ENCODE measurements at places on chromosomes 12 and 14. TPM values are rescaled to one million over a fixed set of nuclear protein-coding genes. Genes with fewer than 3 reads are reported as not detected.

The TRPV4 gene
- not detected for total RNA-seq

The PKP2 gene
- not detected for total RNA-seq

The KRT78 gene
- not detected for total RNA-seq

The PMCH gene
- 0.53 TPM for total RNA-seq

The ANKRD33 gene
- not detected for total RNA-seq

The TMEM52B gene
- not detected for total RNA-seq

The DACT1 gene
- total RNA-seq = not detected

The USP30 gene
- total RNA-seq = 8.7 TPM

The C14orf132 gene
- total RNA-seq = 0.20 TPM

The CD63 gene
- total RNA-seq = 222 TPM

The ZFHX2 gene
- total RNA-seq = 2.7 TPM

The MYO1H gene
- not detected for total RNA-seq

The RASAL1 gene
- not detected for total RNA-seq

The PCED1B gene
- total RNA-seq = 63.2 TPM

The ERP27 gene
- total RNA-seq = 5.4 TPM

The VPS29 gene
- 132 TPM for total RNA-seq

The TEX52 gene
- 0.67 TPM for total RNA-seq

The B3GNT4 gene
- total RNA-seq = 0.19 TPM

The TMCC3 gene
- 0.33 TPM for total RNA-seq

The KITLG gene
- total RNA-seq = 0.14 TPM

The GCN1 gene
- total RNA-seq = 151 TPM

The RPL10L gene
- not detected for total RNA-seq

The TRIP11 gene
- 39.2 TPM for total RNA-seq

The ENDOU gene
- total RNA-seq = not detected

The DAO gene
- total RNA-seq = not detected

The NELL2 gene
- total RNA-seq = 76.9 TPM

The BCL2L2 gene
- total RNA-seq = 3.1 TPM

The CDCA4 gene
- 70.8 TPM for total RNA-seq

The KIAA0586 gene
- 24.1 TPM for total RNA-seq

The PPP1R3E gene
- total RNA-seq = 22.0 TPM

The PTPRQ gene
- not detected for total RNA-seq

The LMO3 gene
- not detected for total RNA-seq

The NPFF gene
- not detected for total RNA-seq

The MYF5 gene
- not detected for total RNA-seq

The GATC gene
- 25.3 TPM for total RNA-seq

The ZNF385A gene
- total RNA-seq = 0.30 TPM

The CD163L1 gene
- not detected for total RNA-seq

The B4GALNT3 gene
- 0.64 TPM for total RNA-seq

The ARHGAP9 gene
- total RNA-seq = 234 TPM

The KCNK10 gene
- total RNA-seq = not detected

The EML1 gene
- total RNA-seq = not detected

The KCNA5 gene
- total RNA-seq = not detected

The MAP1LC3B2 gene
- 0.54 TPM for total RNA-seq

The CATSPERB gene
- 0.29 TPM for total RNA-seq

The EIF2S3B gene
- 0.87 TPM for total RNA-seq

The RPGRIP1 gene
- total RNA-seq = not detected

The OTX2 gene
- not detected for total RNA-seq

The SIX4 gene
- total RNA-seq = 3.9 TPM

The PSMC1 gene
- 93.1 TPM for total RNA-seq

The HOXC4 gene
- 1.5 TPM for total RNA-seq

The DTD2 gene
- total RNA-seq = 14.7 TPM

The NYNRIN gene
- 0.50 TPM for total RNA-seq

The NEUROD4 gene
- total RNA-seq = not detected

The SLC4A8 gene
- total RNA-seq = 9.2 TPM

The IL23A gene
- 2.9 TPM for total RNA-seq

The DBX2 gene
- total RNA-seq = not detected

The TPPP2 gene
- not detected for total RNA-seq

The CCDC196 gene
- total RNA-seq = not detected

The TMEM121 gene
- 11.9 TPM for total RNA-seq

The GALNT8 gene
- 0.85 TPM for total RNA-seq

Measured in activated CD8-positive, alpha-beta memory T cell treated with anti-CD3 and anti-CD28 coated beads, Interleukin-2, amount 10 ng/mL, durations not matched to agents 7 days and 5 days (primary cell).